ENCODE measurements at places on chromosomes 3 and 15.

DNA sequence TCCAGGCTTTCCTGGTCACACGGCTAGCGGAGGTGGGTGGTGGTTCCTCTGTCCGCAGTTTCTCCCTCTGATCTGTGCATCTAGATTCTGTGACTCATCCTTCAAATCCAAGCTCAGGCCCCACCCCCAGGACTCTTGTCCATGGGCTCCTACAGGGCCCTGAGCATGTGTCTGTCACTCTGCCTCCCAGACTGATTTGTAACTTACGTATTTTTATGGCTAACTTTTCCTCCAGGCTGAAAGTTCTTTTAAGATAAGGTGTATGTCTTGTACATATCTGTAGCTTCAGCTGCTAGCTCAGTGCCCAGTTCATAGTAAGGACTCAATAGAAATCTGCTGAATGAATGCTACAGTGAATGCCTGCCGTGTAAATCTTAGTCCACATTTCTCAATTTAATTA, 8.0 kb downstream of the ESYT3 start:
- no peak for DNase-seq

GRCh38 chr3:154956815-154957214, 123.3 kb upstream of the MME start:
- no peak for DNase-seq

DNA sequence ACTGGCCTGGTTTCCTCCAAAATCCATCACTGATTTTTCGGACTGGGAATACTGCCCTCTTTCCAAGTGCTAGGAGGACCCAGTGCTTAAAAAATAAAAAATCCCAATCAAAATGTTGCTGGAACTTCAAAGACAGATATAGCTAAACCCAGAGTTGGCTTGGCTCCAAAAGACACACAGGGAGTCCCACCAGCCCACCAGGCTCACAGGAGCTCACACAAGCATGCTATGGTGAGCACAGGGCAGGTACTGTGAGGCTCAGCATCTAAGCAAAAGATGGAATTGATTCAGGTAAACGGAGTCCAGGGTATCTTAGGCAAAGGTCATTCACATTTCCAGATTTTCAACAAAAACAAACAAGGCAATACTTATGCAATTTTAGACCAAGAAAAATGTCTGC, 3.7 kb downstream of the TRANK1 start:
- DNase-seq: no peak

DNA sequence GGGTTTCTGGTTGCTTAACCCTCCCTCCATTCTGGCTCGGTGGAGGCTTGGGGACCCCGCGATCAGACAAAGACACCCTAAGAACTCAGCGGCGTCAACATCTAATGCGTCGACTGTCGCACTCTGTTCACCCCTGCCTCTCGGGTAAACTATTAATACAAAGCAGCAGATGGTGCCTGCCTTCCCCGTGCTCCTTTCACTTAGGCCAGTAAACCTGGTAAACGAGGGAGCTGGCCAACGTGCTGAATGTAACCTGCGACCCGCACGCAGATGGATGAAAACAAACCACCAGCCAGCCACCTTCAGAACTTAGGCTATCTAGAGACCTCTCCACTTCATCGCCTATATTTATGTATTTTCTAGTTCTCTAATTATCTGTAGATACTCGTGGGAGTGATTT, 848 bp upstream of the CADPS start:
- no peak for DNase-seq

DNA sequence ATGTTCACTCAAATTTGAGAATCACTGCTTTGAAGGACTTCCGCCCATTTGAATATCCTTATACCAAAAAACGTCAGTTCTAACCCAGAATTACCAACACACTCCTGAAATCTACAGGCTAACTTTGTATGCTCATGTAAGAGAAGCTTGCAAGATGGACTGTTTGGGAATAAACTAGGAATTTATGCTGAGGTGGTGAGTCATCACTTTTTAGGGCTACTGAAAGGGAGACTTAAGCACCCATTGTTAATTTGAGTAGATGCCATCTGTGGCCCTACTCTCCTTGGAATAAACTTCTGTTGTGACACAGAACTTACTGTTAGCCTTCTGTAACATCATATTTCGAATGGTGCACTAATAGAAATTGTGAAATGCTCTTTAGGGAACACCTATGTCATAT, 74.6 kb downstream of the FGF12 start:
- no peak for DNase-seq

DNA sequence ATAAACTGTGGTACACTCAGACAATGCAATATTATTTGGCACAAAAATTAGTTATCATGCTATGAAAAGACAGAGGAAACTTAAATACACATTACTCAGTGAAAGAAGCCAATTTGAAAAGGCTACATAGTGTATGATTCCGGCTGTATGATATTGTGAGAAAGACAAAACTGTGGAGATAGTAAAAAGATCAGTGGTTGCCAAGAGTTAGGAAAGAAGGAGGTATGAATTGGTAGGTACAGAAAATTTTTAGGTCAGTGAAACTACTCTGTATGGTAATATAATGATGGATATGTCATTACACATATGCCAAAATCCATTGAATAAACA, 458.8 kb upstream of the CBLB start:
- no peak for DNase-seq

All from CD4-positive, alpha-beta T cell treated with Interferon gamma for 1 hour (primary cell).